ENCODE measurements at places on chromosomes 16 and 17. TPM values are rescaled to one million over a fixed set of nuclear protein-coding genes. Genes with fewer than 3 reads are reported as not detected.

The SLC5A2 gene
- total RNA-seq: not detected

The SRL gene
- 1.5 TPM for total RNA-seq

The KCTD2 gene
- total RNA-seq: 27.1 TPM

The CDRT4 gene
- 5.5 TPM for total RNA-seq

The CDH8 gene
- total RNA-seq: 0.40 TPM

The ZACN gene
- not detected for total RNA-seq

The TNFSF13 gene
- 47.1 TPM for total RNA-seq

The MILR1 gene
- 10.1 TPM for total RNA-seq

The RHOT2 gene
- total RNA-seq: 50.2 TPM
